Effector memory CD4-positive, alpha-beta T cell (primary cell): ENCODE measurements at places on chromosomes 2 and 18.
A peak's percentile ranks its signal among the peaks of the same experiment; 100 is the strongest.

GRCh38 chr2:38497670-38498037, 105.1 kb downstream of the HNRNPLL start:
- H3K36me3 ChIP-seq, result no peaks in the 10 kb centered on the region
- H3K27ac ChIP-seq, result no peak overlapping the region
- H3K4me3 ChIP-seq, result no peak overlapping the region
- H3K4me1 ChIP-seq, result no peaks in the 10 kb centered on the region

GRCh38 chr2:201383136-201383535, 26.0 kb upstream of the FLACC1 start:
- DNase-seq, result no peak
- no peaks in the 10 kb centered on the region for H3K4me1 ChIP-seq
- peaks cover 74% of the 10 kb centered on the region for H3K36me3 ChIP-seq
- no peak overlapping the region for H3K27ac ChIP-seq
- H3K27me3 ChIP-seq, result no peaks in the 10 kb centered on the region
- no peak overlapping the region for H3K4me3 ChIP-seq

DNA sequence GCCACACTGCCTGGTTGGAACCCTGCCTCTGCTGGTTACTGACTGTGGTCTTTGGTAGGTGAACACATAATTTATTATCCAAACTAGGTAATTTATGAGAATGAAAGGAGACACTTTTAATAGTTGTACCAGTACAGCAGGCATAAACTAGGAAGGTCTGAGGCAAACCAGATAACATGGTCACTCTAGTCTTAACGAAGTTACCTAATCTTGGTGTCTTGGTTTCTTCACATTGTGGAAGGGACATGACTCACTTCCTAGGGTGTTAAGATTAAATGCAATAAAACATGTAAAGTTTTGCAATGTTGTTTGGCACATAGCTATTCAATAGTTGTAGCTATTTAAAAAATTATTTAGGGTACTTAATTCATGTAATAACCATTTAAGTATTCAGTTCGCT, 23.3 kb downstream of the SPTBN1 start:
- no peak overlapping the region for H3K4me3 ChIP-seq
- no peaks in the 10 kb centered on the region for H3K36me3 ChIP-seq
- DNase-seq, result no peak
- no peak overlapping the region for H3K27ac ChIP-seq
- H3K4me1 ChIP-seq, result no peaks in the 10 kb centered on the region

DNA sequence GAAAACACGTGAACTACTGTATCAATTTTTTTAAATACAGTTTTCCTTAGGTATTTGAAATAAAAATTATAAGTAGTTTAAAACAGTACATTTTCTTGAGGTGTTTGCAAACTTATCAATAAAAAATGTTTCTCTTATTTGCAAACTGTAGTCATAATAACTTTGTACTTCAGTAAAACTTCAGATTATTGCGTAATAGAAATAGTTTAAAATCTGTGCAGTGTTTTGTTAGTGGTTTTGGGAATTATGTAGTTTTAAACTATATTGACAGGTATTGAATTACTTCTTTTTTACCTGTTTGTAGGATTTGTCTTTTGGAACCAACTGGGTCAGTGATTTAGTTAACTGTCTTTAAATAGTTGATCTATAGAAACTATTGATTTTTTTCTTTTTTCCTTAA, 7.3 kb downstream of the NAPG start:
- no peaks in the 10 kb centered on the region for H3K27me3 ChIP-seq
- H3K36me3 ChIP-seq, result peaks cover 6% of the 10 kb centered on the region
- no peak for DNase-seq
- H3K4me1 ChIP-seq, result no peaks in the 10 kb centered on the region

- H3K27ac ChIP-seq, result no peak overlapping the region
- no peaks in the 10 kb centered on the region for H3K27me3 ChIP-seq
- H3K4me1 ChIP-seq, result no peaks in the 10 kb centered on the region
- no peak overlapping the region for H3K4me3 ChIP-seq
- no peak for DNase-seq
These were observed 195.4 kb upstream of the CWC22 start for GRCh38 chr2:180202467-180202951.

DNA sequence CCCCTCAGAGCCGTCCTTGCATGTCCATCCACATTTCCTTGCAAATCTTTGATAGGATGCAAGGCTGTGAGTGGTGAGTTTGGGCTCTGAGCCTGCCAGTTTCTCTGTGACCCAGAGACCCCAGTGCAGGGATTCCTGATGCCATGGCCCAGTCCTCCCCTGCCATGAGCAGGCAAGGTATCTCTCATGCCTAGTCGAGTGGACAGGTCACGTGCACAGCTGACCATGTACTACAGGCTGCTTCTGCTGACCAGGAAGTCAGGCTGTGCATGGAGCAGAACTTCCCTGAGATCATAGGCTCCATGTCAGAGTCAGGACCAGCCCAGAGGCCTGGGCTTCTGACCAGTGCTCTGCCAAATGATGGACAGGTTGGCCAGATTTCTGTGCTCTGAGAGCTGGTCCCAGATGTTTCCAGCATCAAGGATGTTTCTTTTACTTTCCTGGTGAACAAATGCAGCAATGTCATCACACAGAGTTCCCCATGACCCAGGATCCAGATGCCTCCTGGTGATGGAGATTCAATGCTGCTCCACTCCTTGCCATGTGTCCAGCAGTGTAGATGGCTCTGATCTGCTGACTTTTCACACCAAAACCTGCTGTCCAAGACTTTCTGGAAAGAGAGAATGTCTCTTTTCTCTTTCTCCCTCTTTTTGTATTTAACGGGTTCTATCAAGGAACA, 321.6 kb upstream of the HS6ST1 start:
- no peak for DNase-seq
- H3K36me3 ChIP-seq, result no peaks in the 10 kb centered on the region
- no peaks in the 10 kb centered on the region for H3K4me1 ChIP-seq
- no peak overlapping the region for H3K27ac ChIP-seq

DNA sequence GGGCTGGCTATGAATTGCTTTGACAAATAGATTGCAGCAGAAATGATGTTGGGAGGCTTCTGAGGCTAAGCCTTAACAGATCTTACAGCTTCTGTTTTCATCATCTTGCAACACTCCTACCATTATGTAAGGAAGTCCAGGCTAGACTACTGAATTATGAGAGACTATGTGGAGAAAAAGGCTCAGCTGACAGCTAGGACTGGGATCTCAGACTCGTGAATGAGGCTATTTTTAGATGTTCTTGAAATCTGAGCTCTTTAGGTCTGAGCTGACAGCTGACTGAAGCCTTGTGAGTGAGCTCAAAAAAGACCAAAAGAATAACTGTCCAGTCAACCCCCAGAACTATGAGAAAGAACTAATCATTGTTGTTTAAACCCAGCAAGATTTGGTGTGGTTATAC, 70.3 kb downstream of the VWC2L start:
- no peaks in the 10 kb centered on the region for H3K27me3 ChIP-seq
- no peak for DNase-seq
- no peak overlapping the region for H3K4me3 ChIP-seq
- H3K4me1 ChIP-seq, result no peaks in the 10 kb centered on the region

GRCh38 chr2:207252979-207253645, 87.4 kb upstream of the KLF7 start:
- H3K27ac ChIP-seq, result no peak overlapping the region
- no peaks in the 10 kb centered on the region for H3K4me1 ChIP-seq
- DNase-seq, result no peak

DNA sequence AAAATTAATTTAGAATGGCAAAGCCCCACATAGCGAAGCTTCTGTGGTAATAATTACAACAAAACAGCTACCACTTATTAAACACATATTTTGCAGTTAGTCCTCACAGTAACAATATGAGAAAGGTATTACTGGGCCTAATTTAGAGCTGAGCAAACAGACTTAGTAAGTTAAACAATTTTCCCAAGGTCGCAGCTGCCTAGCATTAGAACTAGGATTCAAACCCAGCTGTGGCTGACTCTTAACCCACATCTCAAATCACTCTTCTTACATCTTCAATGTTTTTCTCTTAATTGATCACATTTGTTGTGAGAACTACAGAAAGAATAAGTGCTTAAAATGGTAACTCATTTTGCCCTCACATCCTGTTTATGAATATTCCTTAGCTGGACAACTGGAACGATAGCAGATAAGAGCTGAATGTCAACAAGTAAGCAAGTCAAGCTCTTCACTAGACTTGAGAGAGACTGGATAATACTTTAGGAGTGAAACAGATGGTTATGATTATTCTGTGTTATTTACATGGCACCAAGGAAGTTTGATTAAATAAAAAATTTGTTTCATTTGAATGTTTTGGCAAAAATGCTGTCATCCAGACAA, 59.4 kb upstream of the TMEM17 start:
- no peak overlapping the region for H3K27ac ChIP-seq
- no peaks in the 10 kb centered on the region for H3K27me3 ChIP-seq
- DNase-seq, result no peak
- no peak overlapping the region for H3K4me3 ChIP-seq
- no peaks in the 10 kb centered on the region for H3K36me3 ChIP-seq

DNA sequence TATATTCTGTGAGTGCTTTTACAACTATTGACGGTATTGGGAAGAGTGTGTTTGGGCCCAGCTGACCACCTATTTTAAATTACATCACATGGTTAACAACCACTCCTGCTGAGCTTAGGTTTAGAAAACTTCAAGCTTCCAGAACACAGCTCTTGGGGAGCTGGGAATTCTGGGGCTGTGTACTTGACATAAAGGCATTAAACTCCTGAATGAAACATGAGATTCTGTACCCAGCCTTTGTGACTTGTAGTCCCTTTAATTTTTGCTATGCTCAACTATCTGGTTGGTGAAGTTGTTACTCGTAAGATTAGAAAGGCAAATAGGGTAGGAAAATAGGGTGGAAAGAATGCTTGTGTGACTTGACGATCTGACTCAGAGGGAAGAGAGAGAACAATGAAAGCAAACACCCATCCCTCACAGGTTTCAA, 66.9 kb downstream of the LTBP1 start:
- DNase-seq, result no peak
- H3K4me1 ChIP-seq, result no peaks in the 10 kb centered on the region
- no peak overlapping the region for H3K27ac ChIP-seq
- H3K36me3 ChIP-seq, result no peaks in the 10 kb centered on the region
- H3K27me3 ChIP-seq, result no peaks in the 10 kb centered on the region
- H3K4me3 ChIP-seq, result no peak overlapping the region

- no peak for DNase-seq
- no peak overlapping the region for H3K27ac ChIP-seq
- no peak overlapping the region for H3K4me3 ChIP-seq
These were observed 77.1 kb downstream of the MYO5B start for GRCh38 chr18:50117863-50118262.

- no peak overlapping the region for H3K27ac ChIP-seq
- H3K27me3 ChIP-seq, result no peaks in the 10 kb centered on the region
- no peaks in the 10 kb centered on the region for H3K36me3 ChIP-seq
- no peak overlapping the region for H3K4me3 ChIP-seq
- no peak for DNase-seq
- no peaks in the 10 kb centered on the region for H3K4me1 ChIP-seq
These were observed 124.9 kb downstream of the XIRP2 start for GRCh38 chr2:167013227-167013626.

GRCh38 chr18:3578621-3579020, 128.6 kb downstream of the TGIF1 start:
- no peaks in the 10 kb centered on the region for H3K4me1 ChIP-seq
- no peaks in the 10 kb centered on the region for H3K36me3 ChIP-seq
- no peak overlapping the region for H3K4me3 ChIP-seq
- DNase-seq, result no peak

GRCh38 chr2:145687442-145688134, 1167.7 kb upstream of the ZEB2 start:
- H3K27me3 ChIP-seq, result no peaks in the 10 kb centered on the region
- no peak overlapping the region for H3K4me3 ChIP-seq
- H3K27ac ChIP-seq, result no peak overlapping the region

DNA sequence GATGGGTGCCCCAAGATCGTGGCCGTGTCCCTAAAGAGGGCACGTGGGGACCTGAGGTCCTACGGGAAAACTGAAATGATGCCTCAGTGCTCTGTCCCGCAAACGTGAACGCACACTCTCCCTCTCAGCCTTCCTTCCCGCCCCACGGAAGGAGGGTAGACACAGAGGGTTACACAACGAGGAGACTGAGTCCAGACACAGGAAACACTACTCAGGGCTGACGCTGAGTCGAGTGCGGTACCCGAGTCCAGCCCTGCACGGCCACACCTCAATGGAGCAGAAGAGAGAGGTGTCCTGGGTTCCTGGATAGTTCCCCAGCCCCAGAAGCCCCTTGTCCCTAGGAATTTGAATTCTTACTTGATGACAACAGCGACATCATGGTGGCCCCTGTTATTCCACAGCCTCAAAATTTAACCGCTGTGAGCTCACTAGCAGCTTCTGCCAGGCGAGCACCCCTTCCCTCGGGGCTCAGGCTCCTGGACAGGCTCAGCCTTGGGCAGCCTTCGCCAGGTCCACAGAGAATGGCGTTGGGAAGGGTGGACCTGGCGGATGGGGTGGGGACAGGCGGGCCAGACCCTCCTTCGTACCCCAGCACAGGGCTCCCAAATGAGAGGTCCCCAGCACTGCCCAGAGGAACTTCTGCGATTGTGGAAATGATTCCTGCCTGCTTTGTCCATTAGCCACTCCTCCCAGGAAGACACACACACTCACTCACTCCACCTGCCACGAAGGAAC, 980 bp upstream of the RNPEPL1 start:
- peak overlapping the region; percentile 63 for H3K4me3 ChIP-seq
- H3K27me3 ChIP-seq, result no peaks in the 10 kb centered on the region
- H3K27ac ChIP-seq, result peak overlapping the region; percentile 95
- peaks cover 81% of the 10 kb centered on the region for H3K4me1 ChIP-seq

DNA sequence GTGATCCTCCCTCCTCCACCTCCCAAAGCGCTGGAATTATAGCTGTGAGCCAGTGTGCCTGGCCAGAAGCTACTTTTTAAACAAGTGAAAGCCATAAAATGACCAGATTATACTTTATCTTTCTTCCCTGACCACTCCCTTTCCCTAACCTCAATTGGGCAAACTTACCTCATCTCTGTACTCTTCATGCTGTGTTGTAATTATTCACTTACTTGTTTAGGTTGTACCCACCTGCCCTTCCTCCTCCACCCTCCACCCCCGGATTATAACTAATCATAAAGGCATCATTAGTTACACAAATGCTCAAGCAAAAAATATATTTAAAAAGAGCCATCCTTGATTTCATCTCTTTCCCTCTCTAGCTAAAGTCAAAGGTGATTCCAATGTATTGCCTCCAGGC, 279.9 kb downstream of the SETBP1 start:
- no peak overlapping the region for H3K4me3 ChIP-seq
- H3K36me3 ChIP-seq, result no peaks in the 10 kb centered on the region
- no peaks in the 10 kb centered on the region for H3K27me3 ChIP-seq
- no peak overlapping the region for H3K27ac ChIP-seq
- no peaks in the 10 kb centered on the region for H3K4me1 ChIP-seq
- no peak for DNase-seq
